CD4-positive, alpha-beta T cell treated with Interleukin-15 for 1 hour (primary cell): ENCODE measurements at places on chromosomes 6 and 20.

GRCh38 chr6:47534063-47534462 lies 56.5 kb downstream of the CD2AP start:
- no peak for DNase-seq

- DNase-seq = no peak
These were observed 223.6 kb downstream of the KIF16B start for GRCh38 chr20:16349523-16350260.

GRCh38 chr20:3786126-3786484 lies 435 bp downstream of the CENPB start:
- peak; percentile 45 for DNase-seq

- no peak for DNase-seq
These were observed 1.3 kb downstream of the ADAT2 start for GRCh38 chr6:143449082-143449713.

DNA sequence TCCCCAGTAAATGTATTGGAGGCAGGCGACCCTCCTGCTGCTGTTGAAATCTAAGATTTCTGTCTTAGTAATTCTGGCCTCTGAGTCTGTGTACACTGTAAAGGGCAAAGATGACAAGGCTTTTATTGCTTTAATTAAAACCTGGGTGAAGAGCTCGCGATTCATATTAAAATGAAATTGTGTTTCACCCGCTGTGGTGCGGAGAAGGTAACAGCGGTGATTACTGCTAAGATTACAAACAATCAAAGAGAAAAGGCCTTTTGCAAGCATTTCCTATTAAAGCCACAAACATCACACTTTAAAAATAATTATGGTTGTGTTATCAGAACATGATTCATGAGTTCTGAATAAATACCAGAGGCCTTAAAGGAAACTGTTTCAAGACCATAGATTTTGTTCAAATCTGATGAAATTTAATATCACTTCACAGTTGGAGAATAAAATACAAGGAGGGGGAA lies 69.3 kb downstream of the TOX2 start:
- no peak for DNase-seq

DNA sequence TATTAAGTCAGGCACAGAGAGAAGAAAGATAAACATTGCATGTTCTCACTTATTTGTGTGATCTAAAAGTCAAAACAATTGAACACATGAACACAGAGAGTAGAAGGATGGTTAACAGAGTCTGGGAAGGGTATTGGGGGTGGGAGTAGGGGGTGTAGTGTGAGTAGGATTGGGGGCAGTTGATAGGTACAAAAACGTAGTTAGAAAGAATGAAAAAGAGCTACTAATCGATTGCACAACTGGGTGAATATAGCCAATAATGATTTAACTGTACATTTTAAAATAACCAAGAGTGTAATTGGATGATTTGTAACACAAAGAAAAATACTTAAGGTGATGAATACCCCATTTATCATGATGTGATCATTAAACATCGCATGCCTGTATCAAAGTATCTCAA lies 333.3 kb downstream of the HAO1 start:
- no peak for DNase-seq

- no peak for DNase-seq
These were observed 26.9 kb downstream of the NRN1 start for GRCh38 chr6:5979650-5980420.

DNA sequence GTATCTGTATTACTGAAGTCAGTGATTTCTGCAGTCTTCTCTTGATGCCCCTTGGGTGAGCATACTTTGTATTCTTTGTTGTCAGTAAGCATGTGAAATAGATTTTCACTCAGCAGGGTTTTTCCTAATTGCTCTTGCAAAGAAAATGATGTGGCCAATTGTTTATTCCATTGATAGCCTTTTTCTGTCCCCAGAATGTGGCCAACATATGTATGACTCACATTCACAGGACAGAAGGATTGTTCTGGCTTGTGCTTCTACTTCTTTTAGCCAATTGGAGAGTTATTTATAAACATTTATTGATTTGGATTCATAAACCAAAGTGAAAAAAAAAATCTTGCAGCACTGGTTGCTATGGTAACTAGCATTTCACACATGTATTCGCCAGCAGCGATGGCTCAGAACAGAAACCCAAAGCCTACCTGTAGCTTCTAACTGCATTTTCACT lies 54.4 kb upstream of the RBM24 start:
- DNase-seq = no peak

DNA sequence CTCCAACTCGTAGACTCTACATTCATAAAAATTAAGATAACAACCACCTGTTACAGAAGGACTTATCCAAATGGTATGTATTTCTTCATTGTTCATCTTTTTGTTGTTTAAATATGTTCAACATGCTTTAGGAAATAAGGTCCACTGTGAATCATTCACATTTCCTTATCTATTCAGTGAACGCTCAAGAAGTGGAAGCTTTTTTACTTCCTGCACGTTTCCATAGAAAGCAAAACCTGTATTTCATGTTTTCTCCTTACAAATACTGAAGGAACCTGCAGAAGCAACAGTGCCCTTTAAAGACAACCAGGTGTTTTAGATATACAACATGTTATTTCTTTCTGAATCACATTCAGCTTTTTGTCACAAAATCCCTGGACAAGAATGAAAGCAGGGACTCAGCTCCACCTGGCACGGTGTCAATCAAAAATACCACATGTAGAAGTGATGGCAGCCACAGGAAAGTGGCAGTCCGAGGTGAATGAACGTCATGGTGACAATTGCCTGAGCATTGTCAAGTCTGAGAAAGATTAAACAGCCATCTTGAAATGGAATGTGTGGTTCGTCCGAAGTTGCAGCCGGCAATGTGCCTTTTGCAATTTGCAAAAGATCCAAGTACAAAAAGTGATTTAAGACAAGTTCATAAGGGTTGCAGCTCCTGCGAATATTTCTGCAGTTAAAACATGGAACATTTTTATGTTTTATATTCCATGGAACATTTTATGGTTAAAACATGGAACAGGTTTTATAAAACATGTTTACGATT lies 66.7 kb upstream of the RIPOR2 start:
- DNase-seq = no peak

DNA sequence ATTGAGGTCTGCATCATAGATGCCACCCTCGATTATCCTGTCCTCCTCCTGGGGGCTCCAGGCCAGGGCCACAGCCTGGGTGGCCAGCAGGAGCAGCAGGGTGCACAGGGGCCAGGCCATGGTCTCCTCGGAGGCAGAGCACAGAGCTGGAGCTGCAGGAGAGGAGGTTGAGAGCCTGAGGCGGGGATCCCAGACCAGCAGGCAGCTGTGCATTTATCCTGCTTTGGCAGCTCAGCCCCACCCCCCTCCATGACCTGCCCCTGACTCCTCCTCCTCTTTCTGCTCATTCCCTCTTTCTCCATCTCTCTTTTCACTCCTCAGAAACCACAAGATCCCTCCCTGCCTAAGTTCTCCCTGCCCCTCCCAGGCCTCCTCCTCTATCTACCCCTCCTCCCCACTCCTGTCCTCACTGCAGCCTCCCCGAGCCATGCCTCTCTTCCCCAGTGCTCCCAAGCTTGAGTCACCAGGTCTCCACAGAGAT lies at the start of gene CST2:
CST2 (minus strand) TSS at position 189 of the 481 bp plus-strand sequence; CDS start at position 120, 69 bp downstream.
- DNase-seq = no peak

DNA sequence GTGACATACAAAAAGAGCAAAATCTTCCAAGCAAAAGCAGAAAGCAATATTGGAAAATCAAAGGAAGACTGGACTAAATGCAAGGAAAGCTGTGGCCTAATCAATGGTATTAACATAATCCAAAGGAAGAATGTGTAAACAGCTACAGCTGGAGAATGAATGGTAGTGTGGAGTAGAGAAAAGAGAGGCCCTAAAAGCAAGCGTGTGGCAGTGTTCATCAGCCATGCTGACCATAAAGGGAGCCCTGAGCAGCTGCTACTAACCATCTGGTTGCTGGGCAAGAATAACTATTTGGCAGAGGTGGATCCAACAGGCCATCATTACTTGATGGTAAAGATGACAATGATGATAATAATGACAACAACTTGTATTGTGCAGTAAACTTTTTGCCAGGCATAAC lies 148.5 kb upstream of the BEND6 start:
- no peak for DNase-seq

DNA sequence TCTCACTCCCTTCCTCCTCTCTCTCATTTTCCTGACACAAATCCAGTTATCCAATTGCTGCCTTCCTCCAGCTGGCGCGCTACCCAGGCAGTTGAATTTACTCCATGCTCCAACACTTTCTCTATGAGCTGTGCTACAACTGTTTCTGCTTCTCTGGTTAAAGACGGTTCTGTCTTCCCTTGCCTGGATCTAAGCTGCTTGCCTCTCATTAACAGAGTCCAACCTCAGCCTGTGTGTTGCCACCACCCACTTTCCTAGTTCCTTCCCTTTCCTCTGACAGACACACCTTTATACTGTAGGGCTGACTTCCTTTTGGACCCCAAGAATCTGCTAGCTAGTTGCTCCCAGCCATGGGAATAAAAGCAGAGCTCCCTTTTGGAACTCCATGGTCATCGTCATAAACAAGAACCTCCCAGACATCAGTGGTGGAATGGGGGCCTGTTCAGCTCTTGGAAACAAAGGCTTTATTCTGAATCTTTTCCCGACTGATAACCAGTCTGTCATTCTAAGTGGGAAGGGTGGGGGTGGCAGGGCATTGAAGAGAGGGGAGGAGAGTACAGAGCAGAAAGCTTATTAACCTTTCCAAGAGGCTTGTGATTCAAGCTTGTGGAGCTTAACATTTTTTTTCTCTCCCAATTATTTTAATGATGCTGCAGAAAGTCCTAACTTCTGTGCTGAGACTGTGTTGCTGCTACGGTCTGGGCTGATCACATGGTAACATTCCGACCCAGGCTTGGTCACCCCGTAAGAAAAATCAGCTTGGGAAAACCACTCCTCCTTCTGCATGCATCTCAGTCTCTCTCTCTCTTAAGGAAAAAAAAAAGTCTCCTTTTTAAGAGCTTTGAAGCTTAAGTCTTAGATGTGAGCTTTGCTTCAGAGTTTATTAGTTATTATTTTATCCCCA lies 31.3 kb upstream of the BMP2 start:
- no peak for DNase-seq

DNA sequence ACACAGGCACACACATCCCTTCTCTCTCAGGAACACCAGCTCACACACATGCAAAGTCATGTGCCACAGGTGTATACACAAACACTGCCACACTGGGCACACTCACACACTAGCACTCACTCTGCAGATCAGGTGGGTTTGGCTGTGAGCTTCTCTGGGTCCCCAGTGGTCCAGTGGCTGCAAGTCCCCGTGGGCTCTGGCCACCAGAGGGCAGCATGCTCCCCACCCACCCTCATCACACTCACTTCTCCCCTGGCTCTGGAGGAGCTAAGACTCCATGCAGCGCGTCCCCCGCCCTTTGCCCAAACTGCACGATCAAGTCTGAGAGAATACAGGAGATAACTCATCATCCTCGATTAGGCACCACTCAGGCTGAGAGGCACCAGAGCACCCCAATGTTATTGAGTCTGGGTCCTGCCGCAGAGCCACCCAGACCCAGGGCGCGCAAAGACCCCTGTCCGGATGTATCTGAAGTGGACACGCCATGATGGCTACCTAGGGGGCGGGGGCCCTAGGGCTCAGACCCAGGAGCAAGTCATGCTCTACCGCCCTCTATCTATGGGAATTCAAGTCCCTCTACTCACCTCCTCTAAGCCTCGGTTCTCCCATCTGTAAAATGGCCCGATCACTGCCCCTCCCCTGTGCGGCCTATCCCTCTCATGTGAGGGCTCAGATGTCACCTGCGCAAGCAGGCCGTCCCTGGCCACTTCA lies 90.5 kb downstream of the GRM4 start:
- DNase-seq = peak; percentile 51

- DNase-seq = no peak
These were observed 5.9 kb downstream of the DLL1 start for GRCh38 chr6:170284866-170285469.

GRCh38 chr20:19205981-19206396 lies 6.5 kb upstream of the SLC24A3 start:
- peak; percentile 52 for DNase-seq

- no peak for DNase-seq
These were observed 148.0 kb downstream of the LRFN2 start for GRCh38 chr6:40439026-40439800.

DNA sequence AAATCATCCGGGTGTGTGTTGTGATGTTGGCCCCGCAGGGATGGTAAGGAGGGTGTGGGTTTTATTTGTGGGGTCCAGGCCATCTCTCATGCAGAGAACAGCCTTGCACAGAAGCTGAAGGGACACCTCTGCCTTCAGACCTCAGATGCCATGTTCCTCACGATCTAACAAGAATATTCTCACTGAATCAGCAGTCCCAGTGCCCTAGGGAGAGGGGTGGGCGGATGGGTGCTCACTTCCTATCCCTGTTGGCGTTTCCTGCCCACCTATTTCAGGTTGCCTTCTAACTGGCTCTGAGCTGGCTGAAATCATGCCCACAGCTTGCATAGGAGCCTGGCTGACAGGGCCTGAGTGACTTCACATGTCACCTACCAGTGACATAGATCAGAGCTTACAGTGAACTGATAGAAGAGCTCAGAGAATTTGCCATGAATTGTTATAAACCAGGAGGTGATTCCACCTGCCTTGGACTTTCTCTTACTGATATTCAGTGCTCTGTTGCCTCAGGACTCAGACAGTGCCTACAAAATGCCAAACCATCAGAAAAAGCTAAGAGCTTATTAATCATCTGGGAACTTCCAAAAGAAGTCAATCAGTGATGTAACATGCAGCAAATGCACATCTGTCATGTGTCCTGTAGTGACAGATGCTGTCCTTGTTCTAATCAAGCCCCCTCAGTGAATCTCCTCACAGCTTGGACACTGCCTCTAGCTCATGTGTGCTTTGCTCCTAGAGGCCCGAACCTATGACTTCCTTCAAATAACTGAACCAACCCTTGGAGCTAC lies 285.8 kb upstream of the PRND start:
- DNase-seq = no peak

GRCh38 chr6:18492972-18493371 lies 105.8 kb downstream of the RNF144B start:
- no peak for DNase-seq

GRCh38 chr6:138211048-138211581 lies 7.2 kb downstream of the PBOV1 start:
- no peak for DNase-seq

DNA sequence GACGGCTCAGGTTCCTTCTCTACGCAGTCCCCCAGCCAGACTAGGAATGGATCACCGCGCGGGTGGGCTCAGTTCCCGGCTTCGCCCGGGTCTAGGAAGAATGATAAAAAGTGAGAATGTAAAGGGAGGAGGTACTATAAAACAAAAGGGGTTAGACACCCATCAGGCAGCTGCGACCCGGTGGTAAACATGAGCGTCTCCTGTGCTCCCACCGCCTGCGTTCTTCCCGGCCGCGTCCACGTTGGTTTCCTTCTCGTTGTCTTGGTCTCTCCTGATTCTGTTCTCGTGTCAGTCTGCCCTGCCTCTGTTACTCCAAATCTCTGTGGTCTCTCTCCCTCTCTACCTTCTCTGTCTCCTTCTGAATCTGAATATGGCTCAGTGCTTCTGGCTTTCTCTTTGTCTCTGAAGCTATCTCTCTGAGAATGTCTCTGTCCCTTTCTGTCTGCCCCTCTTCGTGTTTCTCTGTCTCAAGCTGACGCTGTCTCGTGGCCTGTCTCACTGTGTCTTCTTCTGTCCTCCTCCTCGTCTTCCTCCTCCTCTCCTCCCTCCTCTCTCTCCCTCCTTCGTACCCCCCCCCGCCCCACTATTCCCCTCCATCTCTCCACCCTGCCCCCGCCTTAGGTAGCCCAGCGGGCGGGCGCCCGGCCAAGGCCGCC lies 41.6 kb upstream of the FOXP4 start:
- DNase-seq = no peak

GRCh38 chr20:37999526-38000263 lies 33.6 kb downstream of the TTI1 start:
- no peak for DNase-seq

GRCh38 chr6:41578217-41579087 lies 32.3 kb downstream of the FOXP4 start:
- no peak for DNase-seq
